NB4 (cell line): ENCODE measurements at places on chromosomes 7 and 10.
A peak's percentile ranks its signal among the peaks of the same experiment; 100 is the strongest.

DNA sequence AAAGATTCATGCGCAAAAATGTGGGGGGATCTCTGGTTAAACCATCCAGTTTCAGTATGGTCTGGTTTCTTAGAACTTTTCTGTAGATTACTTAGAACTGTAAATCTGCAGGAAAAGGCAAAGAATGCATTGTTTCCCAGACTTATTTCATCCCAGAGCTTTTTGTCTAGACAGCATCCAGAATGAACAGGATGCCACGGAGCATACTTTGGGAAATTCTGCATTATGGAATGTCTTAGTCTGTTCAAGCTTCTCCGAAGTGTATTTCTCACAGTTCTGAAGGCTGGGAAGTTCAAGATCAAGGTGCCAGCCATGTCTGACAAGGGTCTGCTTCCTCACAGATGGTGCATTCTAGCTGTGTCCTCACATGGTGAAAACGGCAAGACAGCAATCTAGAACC, 136.3 kb downstream of the INHBA start:
- DNase-seq, result no peak

DNA sequence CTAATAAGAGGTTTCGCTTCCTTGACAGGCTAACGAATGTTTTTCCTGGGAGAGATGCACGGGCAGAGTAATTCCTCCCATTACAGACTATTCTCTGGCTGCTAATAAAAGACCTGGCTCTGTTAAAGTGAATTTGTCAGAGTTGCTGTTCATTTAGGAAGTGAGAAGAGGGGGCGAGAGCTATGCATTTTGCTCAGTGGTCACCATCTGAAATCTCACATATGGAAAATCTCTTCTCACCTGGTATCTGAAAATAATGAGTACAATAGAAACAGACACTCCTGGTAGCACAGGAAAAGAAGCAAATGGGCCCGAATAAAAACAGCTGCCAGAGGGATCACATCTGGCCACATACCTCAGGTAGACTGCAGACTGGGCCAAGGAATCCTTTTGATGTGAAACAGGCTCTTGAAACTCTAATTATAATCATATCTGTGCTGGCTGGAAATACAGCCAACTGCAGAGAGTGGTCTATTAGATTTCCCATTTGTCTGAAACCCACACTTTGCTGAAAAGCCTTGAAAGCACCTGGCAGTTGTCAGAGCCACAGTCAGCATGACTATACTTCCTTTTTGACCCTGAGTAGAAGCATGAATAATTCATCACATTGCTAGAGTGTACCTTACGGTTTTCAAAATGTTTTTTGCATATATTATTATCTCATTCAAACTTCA, 33.6 kb downstream of the AOAH start:
- no peak for DNase-seq

DNA sequence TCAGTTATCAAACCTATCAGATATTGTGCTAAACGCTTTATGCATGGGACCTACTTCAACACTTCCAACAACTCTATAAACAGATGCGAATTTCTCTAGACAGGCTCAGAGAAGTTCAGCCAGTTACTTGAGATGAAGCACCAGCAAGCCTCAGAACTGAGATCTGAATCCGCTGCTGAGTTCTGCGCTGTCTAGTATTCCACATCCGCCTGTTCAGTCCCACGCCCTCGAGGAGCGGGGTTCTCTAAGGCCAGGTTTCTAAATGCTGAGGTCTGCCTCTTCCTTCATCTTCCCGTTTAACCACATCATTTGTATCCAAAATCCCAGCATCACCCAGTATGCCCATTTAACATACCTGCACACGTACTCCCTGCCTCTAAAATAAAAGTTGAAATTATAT, 297.8 kb upstream of the ZNF32 start:
- no peak for DNase-seq

DNA sequence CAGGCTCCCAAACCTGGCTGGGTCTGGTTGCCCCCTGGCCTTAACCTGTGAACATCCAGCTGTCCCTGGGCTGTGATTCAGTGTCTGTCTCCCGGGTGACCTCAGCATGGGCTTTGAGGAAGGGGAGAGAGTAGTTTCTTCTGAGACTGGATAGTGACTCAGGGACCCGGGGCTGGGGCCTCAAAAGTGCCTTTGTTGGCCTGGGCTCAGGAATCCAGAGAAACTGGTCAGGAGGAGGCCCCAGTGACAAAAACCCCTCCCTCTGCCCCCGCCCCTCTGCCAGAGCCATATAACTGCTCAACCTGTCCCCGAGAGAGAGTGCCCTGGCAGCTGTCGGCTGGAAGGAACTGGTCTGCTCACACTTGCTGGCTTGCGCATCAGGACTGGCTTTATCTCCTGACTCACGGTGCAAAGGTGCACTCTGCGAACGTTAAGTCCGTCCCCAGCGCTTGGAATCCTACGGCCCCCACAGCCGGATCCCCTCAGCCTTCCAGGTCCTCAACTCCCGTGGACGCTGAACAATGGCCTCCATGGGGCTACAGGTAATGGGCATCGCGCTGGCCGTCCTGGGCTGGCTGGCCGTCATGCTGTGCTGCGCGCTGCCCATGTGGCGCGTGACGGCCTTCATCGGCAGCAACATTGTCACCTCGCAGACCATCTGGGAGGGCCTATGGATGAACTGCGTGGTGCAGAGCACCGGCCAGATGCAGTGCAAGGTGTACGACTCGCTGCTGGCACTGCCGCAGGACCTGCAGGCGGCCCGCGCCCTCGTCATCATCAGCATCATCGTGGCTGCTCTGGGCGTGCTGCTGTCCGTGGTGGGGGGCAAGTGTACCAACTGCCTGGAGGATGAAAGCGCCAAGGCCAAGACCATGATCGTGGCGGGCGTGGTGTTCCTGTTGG, at the start of gene CLDN4:
Gene CLDN4 (plus strand): TSS at position 316 of the 903 bp plus-strand sequence. CDS start 206 bp downstream, at position 522.
- DNase-seq, result no peak

DNA sequence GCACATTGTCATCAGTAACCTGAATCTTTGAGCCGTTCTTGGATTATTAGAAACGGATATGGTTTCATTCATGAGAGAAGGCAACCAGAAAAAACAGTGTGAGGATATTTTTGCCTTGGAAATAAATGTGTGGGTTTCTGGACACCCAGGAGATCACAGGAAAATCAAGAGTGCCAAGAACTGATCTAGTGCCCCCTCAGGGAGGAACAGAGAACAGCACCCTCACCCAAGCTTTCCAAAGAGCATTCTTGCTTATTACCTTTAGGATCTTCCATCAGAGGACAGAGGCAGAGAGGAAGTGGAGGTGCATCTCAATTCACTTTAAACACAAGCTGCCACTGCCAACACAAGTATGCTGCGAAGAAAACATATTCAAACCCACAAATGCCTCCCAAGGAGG, 851.5 kb upstream of the COBL start:
- DNase-seq, result peak; percentile 22

DNA sequence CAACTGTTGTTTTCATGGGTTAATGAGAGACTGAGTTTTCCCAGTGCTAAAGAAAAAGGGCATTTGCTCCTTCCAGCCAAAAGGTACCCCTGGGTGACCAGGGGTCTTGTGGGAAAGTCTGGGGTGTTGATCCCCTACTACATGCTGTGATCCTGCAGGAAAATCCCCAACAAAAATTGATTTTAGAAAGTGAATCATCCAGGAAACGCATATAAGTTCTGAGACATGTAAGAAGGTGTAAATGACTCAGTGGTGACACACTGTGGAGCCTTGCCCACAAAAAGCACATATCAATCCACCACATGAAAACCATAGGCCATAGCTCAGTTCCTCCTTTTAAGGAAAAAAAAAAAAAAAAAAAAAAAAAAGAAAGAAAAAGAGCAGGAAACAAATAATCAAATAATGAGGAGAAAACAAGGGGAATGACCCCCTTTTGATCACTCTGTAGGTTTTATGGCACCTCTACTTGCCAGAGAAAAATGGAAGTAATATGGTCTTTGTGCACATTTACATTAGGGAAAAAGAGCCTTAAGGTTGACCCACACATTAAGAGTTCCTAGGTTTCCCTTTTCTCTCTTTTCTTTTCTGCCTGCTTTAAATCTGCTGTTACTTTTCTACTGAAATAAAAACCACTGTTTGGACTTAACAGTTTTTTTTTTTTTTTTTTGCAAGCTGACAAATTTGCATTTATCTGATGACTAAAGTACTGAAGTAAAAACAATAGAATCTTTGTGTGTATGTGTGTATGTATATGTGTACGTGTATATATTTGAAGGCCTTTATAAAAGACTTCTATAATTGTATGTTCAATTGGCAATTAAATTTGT, 386.0 kb downstream of the KIF20B start:
- DNase-seq, result peak; percentile 62

DNA sequence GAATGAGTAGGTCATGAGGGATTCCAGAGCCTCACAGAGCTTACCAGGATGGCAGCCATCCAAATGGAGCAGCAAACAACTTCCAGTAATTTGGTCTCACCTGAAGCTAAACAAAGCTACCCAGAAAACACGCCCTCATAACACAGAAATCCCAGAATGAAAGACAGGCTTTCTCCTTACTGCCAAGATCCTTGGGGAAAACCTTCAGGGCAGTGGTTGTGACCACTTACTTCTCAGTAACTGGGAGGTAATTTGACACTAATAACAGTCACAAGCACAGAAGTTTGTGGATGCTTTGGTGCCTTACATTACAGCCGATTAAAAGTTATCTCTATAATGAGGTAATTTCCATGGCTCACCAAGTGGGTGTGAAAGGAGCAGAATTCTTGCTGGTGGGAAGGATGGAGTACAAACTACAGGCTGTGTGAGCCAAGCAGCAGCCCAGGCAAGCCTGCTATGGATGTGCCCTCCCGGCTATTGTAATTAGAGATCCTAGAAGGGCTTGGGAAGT, 10.4 kb downstream of the WDR91 start:
- DNase-seq, result no peak

DNA sequence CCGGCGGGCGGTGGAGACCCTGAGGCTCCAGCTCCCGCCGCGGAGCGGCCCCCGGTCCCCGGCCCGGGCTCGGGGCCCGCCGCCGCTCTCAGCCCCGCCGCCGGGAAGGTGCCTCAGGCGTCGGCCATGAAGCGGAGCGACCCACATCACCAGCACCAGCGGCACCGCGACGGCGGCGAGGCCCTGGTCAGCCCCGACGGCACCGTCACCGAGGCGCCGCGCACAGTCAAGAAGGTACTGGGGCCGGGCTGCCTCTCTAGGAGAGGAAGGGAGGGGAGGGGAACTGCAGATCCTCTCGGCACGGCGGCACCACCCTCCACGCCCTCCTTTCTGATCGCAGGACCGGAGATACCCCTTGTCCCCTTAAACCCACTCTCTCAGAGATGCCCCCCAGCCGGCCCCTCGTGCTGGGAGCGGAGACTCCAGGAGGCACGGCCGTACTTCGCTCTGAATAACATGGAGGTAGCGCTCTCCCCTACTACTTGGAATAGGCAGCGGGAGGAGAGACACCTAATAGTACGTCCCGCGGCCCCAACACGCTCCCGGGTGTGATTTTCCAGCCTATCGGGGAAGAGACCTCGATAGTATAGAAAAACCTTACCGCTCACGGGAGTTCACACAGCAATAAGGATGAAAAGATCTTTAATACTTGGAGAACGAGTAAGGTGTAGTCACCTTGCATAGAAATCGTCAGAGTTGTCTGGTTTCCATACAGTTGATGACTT, 538 bp downstream of the AHCYL2 start:
- DNase-seq, result peak; percentile 79

DNA sequence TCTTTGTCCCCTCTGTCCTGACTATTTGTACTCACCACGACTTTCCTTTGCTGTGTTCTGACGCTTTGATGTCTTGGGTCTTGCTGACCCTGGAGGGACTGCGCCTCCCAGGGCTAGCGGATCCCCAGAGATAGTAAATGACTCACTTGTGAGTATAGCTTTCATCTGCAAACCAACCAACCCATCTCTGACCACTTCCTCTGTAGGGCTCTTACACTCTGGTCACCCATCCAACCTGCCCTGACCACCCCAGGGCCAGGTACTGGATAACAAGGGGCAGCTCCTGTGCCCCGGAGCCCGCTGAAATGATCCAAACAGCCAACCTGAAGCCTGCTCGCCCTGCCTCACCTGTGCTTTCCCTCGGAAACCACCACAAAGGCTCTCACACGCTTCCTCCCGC, 125.2 kb upstream of the CARD11 start:
- DNase-seq, result peak; percentile 37

- peak; percentile 17 for DNase-seq
Observed at GRCh38 chr10:118213436-118213835, 128.7 kb downstream of the FAM204A start.

DNA sequence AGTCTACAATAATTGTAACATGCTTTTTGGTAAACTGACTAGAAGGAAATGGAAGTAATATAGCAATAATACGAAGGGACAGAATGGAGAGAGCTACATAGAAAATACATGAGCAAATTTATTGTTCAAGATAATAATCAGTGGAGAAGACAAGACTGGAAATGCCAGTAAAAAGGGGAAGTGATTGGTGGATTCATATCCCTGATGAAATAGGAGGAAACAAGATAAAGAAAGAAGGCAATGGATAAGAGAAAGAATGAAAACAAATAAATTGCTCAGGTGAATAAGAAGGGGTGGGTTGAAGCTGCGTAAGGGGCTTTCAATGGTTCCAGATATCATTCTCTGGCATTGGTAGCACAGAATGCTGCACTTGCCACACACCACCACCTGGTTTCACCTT, 135.9 kb downstream of the LRRN3 start:
- no peak for DNase-seq

DNA sequence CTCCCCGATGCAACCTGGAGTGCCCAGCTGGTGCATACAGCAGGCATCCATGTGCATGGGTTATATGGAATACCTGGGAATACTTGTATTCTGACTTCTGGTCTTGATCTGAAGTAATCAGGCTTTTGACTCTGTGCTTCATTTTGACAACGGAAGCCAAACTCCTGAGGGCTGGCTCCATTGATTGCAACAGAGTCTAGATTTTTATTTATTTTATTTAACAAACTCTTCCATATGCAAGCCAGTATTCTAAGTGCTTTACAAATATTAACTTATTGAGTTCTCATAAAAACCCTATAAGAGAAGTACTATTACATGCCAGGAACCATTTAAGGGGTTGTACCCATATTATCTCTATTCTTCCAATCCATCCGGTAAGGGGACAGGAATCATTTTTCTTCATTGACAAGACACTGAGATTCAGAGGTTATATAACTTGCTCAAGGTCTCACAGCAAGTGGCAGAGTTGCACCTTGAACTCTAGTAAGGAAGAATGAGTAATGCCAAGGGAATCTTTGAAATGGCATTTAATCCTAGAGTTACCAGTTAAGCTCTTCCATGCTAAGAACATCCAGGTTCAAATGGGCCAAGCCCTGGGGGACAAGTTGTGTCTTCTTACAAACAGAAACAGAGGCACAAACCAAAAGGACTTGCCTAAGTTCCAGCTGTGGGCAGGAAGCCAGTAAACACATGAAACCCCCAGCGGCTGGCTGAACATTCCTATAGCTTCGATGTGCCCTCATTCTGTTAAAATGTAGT, 241.0 kb downstream of the WDR11 start:
- no peak for DNase-seq
